ENCODE measurements at places on chromosomes 13 and 19.
A peak's percentile ranks its signal among the peaks of the same experiment; 100 is the strongest.

- no peak for DNase-seq
Observed at GRCh38 chr19:20254121-20254520, 87.1 kb downstream of the ZNF486 start.

DNA sequence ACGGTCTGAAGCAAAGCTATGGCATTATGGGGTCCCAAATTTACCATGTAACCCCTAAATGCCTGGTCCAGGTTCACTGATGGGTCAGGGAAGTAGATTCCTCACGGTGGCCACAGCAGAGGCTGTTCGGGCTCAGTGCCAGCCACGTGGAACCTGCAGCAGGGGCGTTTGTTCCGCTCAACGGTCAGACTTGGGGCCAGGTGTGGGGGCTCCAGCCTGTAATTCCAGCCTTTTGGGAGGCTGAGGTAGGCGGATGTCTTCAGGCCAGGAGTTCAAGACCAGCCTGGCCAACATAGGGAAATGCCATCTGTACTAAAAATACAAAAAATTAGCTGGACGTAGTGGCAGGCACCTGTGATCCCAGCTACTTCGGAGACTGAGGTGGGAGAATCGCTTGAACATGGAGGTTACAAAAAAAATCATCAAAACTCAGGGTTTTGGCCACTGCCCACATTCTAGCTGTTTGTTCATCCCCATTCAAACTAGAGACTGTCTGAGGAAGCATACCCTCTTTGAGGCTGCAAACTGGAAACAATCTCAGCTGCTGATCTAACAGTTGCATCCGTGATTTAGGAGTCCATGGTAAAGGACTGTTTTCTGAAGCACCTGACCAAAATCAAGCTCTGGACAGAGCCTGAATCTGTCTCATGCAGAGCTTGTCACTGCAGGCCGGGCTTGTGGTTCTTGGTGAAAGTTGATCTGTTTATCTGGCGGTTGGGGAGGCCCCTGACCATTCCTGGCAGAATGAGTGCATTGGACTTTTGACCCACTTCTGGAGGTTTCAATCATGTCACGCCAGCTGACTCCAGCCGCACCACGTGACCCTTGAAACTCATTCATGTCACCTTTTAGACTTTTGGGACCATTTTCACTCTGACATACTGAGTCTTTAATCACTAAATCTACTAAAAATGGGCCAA is 30.2 kb upstream of the ZNF331 start:
- no peak for DNase-seq

DNA sequence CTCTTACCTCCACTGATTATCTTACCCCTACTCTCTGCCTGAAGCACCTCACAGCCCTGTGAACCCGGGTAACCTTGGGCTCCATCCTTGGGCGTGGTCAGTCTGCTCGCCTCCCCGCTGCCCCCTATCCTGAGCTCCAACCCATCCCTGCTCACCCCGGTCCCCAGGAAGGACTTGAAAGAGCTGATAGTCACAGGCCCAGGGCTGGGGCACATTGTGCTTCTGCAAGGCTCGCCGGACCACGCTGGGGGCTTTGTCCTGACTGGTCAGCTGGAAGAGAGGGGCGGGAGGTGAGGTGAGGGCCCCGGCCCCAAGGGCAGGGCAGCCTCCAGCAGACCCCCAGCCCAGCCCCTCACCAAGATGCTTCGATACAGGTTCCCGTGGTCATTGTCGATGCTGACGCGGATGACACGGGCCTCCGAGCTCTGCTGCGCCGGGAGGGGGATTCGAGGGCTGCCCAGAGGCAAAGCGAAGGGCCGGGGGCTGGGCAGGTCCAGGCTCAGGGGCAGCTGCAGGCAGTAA is 13.0 kb upstream of the EPOR start:
- DNase-seq, result no peak

DNA sequence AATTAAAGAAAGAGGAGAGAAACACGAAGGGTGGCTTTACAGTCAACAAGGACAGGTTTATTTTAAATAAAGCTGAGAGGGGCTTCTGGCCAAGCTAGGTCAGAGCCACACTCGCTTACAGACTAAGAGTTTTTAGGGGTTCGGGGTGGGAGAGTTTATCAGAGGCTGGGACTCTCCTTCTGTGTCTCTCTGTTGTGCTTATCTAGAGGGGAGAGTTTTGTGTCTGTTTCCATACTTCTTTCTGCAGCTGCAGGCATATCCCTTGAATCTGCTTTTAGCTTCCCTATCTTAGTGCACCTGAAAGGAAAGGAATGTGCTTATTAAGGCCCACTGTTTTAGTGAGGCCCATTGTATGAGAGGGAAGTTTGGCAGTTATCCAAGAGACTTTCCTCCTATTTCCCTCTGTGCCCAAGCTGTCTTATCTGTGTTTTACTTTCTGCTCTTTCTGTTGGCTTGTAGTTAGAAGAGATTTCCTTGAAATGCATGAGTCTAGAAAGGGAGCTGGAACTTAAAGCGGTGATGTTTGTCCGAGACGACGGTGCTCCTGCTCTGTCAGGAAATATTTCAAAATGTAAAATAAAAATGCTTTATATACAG is 275.3 kb downstream of the KCTD12 start:
- no peak for DNase-seq

DNA sequence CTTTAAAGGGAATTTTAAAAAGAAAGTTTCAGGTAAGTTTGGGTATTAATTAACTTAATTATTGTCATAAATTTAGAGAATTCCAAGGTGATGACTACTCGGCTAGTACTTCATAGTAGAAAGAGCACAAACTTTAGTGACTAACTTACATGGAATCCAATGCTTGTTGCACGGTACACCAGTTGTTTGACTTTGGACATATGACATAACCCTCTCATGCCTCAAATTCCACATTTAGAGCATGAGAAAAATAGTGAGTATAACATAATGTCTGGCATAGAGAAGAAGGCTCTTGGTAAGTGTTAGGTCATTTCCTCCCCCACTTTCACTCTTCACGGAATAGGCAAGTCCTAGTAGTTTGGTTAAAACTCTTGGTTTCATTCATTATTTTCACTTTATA is 1249.4 kb upstream of the SLC10A2 start:
- no peak for DNase-seq

DNA sequence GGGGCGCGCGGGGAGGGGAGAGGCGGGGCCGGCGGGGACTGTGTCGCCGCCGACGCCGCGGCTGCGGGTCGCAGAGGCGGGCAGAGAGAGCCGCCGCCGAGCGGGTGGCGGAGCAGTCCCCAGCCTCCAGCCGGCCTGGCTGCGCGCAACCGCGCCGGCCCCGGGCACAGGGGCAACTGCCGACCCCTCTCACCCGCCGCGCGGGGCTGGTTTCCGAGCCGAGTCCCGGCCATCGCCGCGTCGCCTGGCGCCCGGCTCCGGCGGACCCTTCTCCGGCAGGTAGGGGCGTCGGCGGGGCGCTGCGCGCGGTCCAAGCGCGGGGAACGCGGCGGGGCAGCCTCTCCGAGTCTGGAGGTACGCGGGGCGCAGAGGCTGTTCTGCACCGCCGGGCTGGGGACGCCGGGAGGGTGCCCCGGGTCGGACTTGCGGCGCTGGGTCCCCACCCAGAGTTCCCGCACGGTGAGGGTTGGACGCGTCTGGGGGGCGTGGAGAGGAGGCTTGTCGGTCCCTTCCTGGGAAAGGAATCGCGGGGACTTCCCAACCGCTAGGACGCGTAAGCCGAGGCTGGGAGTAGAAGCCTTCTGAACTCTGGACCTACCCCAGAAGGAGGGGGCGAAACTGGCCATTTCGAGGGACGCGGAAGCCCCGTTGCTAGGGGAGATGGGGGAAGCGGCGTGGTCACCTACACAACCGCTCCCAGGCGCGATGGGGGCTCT is 133.6 kb upstream of the MYO16 start:
- no peak for DNase-seq

DNA sequence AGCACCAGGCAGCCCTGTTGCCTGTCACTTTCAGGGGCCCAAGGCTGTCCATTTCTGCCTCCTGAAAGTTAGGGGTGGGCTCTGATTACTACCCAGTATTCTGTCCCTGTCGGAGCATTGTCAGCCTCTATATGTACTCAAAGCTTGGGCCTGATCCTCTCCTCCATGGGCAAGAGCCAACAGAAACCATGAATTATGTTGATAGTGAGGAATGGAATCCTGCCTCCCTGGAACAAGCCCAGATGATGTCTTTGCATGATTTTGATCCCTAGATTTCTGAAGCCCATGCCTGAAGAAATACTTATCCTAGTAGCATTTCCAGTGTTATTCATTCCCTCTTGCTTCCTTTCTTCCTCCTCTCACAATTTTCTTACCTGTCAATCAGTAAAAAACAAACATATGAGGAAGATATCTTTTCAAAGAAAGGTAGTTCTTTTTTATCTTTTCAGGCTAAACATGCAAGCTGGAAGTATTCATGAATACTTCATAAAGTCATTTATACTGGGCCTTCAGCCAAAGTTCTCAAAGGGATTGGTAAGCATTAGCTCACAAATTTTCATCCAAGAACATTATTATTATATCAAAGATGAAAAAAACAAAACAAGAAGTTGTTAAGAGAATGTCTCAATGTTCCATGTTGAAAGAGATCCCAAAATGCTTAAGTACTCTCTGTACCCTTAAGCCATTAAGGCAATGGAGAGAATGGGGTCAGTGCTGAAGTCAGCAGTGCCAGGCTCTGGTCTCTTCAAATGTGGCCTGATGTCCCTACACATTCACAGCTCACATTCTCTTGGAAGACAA is 171.7 kb downstream of the NHLRC3 start:
- DNase-seq, result no peak

DNA sequence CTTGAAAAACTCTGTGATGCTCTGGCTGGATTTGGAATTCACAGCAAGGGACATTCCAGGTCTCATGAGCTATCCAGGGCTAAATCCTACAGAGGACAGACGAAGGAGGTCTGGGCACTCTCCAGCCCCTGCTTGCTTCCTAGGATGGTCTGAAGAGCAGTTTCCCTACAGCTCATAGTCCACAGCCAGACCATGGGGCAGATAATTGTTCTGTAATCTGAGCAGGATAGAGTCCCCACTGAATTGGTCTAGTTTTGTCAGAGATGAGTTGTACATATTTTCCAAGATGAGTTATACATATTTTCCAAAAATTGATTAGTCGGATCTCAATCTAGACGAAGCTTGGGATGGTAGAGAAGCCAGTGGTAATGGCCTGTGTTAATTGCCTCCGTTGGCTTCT is 75.6 kb downstream of the C13orf42 start:
- DNase-seq, result no peak

- DNase-seq, result peak; percentile 89
Observed at GRCh38 chr19:10270180-10270615, 722 bp upstream of the ICAM1 start.

- no peak for DNase-seq
Observed at GRCh38 chr13:98781905-98782304, 29.4 kb upstream of the SLC15A1 start.

GRCh38 chr13:99208845-99209527 is 8.3 kb downstream of the UBAC2 start:
- no peak for DNase-seq

DNA sequence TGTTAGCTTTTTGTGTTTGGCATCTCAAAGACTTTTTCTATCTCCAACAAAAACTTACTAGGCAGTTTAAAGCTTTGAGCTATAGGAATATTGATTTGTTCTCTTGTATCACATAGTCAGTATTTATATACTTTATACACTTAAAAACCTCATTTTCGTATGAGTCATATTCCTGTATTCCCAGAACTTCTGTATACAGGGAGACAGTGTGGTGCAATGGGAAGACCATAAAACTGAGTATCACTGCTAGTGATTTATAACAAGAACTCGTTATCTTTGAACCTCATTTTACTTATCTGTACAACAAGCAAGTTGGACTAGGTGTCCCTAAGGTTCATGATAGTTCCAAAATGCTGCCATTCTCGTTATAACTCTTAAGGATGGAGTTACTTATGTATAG is 6.3 kb downstream of the GPR180 start:
- no peak for DNase-seq

Measured in activated effector memory CD4-positive, alpha-beta T cell treated with anti-CD3 and anti-CD28 coated beads, Interleukin-2, amount 50 U/mL, for 16 hours (primary cell).